Sigmoid colon (tissue), 7 donors: ENCODE measurements at places on chromosomes 3 and 15. TPM values are rescaled to one million over a fixed set of nuclear protein-coding genes. Genes with fewer than 3 reads are reported as not detected.

DNA sequence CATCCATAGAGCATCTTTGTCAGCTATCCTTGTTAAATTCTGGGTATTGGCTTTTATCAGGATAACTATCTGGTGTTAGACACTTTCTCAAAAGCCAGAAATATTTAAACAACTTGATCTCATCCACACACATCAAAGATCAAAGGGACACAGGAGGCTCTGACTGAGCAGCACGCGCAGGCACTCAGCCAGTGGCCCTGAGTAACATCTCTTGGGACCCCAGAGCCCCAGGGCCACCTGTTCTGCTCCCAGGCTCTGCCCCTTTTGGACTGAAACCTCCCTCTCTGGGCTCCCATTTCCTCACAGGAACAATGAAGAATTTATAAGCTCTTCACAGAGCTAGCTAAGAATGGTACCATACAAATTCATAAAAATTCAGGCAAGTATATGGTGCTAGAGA, 16.1 kb downstream of the ATP10A start:
- H3K4me3 ChIP-seq = no peak overlapping the region
- no peaks in the 10 kb centered on the region for H3K36me3 ChIP-seq
- no peak for DNase-seq

DNA sequence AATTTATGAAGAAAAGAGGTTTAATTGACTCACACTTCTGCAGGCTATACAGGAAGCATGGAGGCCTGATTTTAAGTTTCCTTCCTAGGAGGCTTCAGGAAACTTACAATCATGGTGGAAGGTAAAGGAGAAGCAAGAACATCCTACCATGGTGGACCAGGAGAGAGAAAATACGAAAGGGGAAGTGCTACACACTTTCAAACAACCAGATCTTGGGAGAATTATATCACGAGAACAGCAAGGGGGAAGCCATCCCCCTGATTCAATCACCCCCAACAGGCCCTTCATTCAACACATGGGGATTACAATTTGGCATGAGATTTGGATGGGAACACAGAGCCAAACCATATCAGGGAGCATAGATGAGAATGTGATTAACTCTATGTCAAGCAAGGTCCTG, 121.0 kb downstream of the MTHFS start:
- no peaks in the 10 kb centered on the region for H3K27me3 ChIP-seq
- H3K27ac ChIP-seq = no peak overlapping the region
- no peak for DNase-seq
- H3K4me1 ChIP-seq = no peaks in the 10 kb centered on the region
- no peak overlapping the region for H3K4me3 ChIP-seq
- H3K36me3 ChIP-seq = no peaks in the 10 kb centered on the region

The DPPA2 gene
- total RNA-seq = not detected

The GRAMD2A gene
- total RNA-seq = 0.28 TPM

DNA sequence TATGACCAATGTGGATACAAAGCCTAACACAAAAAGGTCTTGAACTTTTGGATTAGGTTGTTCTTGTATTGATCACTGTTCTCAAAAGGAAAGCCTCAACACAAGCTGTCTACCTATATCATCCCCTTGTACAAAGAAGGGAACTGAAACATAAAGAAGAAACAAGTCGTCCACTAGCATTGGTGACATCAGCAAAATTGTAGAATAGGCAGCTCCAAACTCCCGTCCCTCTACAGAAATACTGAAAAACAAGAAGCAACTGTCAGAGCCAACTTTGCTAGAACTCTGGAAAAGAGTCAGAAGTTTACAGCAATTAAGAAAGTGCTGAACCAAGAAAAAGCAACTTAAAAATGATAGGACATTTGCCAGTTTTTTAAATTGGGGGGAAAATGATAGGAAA, 7.5 kb upstream of the NR1I2 start:
- H3K27me3 ChIP-seq = no peaks in the 10 kb centered on the region
- no peak for DNase-seq
- no peak overlapping the region for H3K27ac ChIP-seq
- no peak overlapping the region for H3K4me3 ChIP-seq
- H3K4me1 ChIP-seq = no peaks in the 10 kb centered on the region
- H3K36me3 ChIP-seq = no peaks in the 10 kb centered on the region

The IL12A gene
- total RNA-seq = 3.9 TPM

The SLC24A1 gene
- 4.2 TPM for total RNA-seq

- DNase-seq = no peak
- H3K4me3 ChIP-seq = no peak overlapping the region
- no peaks in the 10 kb centered on the region for H3K27me3 ChIP-seq
- no peaks in the 10 kb centered on the region for H3K4me1 ChIP-seq
- H3K36me3 ChIP-seq = no peaks in the 10 kb centered on the region
These were observed 12.6 kb downstream of the PPARG start for GRCh38 chr3:12301513-12301912.

GRCh38 chr3:110248666-110249065, 823.0 kb upstream of the NECTIN3 start:
- H3K27me3 ChIP-seq = no peaks in the 10 kb centered on the region
- H3K4me1 ChIP-seq = no peaks in the 10 kb centered on the region
- no peak overlapping the region for H3K4me3 ChIP-seq
- no peak for DNase-seq
- H3K27ac ChIP-seq = no peak overlapping the region

The LCTL gene
- total RNA-seq = not detected

DNA sequence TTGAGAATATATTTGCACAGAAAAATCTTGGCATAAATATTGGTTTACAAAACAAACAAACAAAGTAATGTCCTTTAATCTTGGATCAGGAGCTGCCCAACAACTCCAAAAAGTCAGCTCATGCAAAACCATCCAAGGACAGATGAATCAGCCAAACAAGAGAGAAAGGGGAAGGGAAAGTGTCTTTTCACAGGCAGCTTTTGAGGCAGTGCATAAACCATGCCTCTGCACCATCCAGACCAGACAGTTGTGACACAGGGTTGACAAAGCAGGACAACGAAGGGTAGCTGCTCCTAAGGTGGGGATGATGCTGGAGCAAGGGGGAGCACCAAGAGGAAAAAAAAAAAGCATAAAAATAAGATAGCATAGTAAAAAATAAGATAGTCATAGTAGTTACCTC, 8.7 kb downstream of the CD86 start:
- no peaks in the 10 kb centered on the region for H3K36me3 ChIP-seq
- no peak overlapping the region for H3K27ac ChIP-seq
- no peaks in the 10 kb centered on the region for H3K4me1 ChIP-seq
- H3K27me3 ChIP-seq = no peaks in the 10 kb centered on the region
- DNase-seq = no peak

DNA sequence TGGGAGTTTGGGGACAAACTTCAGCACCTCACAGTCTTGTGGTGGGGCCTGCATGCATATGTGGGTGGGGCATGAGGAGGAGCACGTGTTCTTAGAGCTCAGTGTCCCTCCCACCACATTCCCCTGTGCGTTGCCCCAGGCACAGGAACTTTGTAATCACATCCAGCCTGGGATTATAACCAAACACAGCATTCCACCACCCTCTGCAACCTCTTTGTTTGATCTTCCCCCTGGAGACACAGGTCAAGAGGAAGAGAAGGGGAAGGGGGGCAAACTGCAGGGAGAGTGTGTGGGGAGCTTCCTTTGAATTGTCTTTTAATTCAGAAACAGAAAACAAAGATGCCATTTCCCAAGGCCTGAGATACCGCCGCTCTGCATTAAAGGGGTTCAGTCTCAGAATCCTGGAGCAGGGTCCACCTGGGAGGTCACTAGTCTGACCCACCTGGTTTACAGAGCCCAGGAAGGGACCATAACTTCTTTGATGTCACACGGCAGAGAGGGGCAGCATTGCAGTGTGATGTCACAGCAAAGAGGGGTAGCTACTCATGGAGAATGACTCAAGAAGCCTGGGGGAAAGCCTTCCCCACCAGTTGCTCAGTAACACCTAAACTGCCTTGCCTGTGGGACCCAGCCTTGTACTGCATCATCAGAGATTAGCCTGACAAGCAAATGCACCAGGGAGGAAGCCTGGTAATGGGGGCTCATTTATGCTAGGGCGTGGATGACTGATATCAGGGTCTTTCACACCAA, 106.3 kb upstream of the RNU6-1 start:
- H3K4me1 ChIP-seq = peaks cover 48% of the 10 kb centered on the region
- H3K27ac ChIP-seq = peak overlapping the region; percentile 55
- no peak overlapping the region for H3K4me3 ChIP-seq
- no peak for DNase-seq
- H3K27me3 ChIP-seq = no peaks in the 10 kb centered on the region
- no peaks in the 10 kb centered on the region for H3K36me3 ChIP-seq

- no peaks in the 10 kb centered on the region for H3K4me1 ChIP-seq
- H3K4me3 ChIP-seq = no peak overlapping the region
These were observed 117.9 kb upstream of the SMAD3 start for GRCh38 chr15:66947471-66947870.

DNA sequence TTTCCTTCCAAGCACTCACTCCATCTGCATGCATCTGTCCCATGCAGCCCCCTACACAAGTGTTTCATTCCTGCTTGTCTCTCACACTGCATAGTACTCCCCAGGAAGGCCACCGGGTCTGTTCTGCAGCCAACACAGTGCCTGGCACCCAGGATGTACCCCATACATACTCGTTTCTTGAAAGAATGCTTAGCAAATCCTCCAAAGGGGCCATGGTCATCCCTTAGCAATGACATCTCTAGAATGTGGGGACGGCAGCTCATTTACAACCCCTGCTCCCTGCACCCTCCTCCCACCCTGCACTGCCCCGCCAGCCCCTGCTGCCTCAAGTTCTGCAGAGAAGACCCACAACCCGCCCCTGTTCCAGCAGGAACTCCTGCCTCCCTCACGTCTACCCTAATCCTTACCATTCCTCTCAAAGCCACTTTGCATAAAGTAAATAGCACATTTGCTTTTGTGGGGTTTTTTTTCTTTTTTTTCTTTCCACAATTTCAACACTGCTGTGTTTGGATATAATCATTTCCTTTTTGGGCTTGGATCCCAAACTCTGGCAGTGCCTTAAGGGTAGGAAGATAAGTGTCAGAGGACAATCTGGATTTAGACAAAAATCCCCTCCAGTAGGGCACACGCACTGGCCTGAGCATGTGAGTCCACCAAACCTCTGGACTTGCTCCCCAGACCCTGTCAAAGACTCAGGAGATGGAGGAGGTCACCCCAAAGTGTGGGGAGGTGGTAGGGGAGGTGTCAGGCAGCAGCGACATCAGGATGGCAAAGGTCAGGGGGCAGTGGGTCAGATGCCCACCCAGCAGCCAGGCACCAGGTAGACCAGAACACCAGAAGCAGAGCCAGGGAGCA, 68.4 kb downstream of the MEGF11 start:
- no peak for DNase-seq
- no peaks in the 10 kb centered on the region for H3K4me1 ChIP-seq
- no peaks in the 10 kb centered on the region for H3K36me3 ChIP-seq

The LSAMP gene
- total RNA-seq = 22.9 TPM

GRCh38 chr15:36612063-36612788, 32.8 kb downstream of the CDIN1 start:
- no peaks in the 10 kb centered on the region for H3K27me3 ChIP-seq
- no peaks in the 10 kb centered on the region for H3K4me1 ChIP-seq
- DNase-seq = no peak
- no peak overlapping the region for H3K4me3 ChIP-seq

The GCNT3 gene
- 0.36 TPM for total RNA-seq

The ADCY5 gene
- total RNA-seq = 39.5 TPM

DNA sequence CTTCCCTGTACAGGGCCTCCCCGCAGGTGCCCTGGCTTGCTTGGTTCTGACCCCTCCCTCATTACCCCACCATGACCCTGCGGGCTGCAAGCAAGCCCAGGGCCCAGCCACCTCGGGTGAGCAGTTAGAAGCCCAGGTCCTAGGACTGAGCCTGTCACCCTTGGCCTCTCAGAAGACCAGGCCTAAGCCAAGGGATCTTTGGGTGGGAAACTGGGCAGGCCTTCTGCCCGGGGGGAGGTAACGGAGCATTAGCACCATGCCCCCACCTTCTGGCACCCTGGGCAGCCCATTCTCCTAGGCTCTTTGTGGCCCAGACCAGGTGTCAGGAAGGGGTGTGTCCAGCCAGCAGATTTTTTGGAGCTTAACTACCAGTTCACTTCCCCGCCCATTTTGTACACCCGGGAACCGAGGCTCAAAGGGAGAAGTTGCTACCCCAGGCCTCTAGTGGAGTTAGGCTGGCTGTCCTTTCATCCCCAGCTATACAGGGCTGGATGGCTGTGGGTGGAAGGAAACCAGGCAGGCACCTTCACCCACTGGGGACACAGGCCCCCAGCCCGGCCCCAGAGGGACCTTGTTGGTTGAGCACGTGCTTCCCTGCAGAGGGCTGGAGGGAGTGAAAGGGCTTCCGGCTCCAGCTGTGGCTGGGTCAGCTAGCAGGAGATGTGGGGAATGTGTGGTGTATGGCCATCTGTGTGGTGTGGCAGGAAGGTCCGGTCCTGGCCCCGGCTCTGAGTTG, 1.4 kb downstream of the CSK start:
- H3K27me3 ChIP-seq = no peaks in the 10 kb centered on the region
- no peak for DNase-seq
- H3K4me3 ChIP-seq = peak overlapping the region; percentile 48

GRCh38 chr3:154953538-154953937, 126.6 kb upstream of the MME start:
- no peaks in the 10 kb centered on the region for H3K27me3 ChIP-seq
- H3K4me1 ChIP-seq = no peaks in the 10 kb centered on the region
- no peak overlapping the region for H3K4me3 ChIP-seq
- H3K36me3 ChIP-seq = no peaks in the 10 kb centered on the region
- no peak overlapping the region for H3K27ac ChIP-seq
- no peak for DNase-seq

- no peak overlapping the region for H3K27ac ChIP-seq
- H3K4me1 ChIP-seq = no peaks in the 10 kb centered on the region
- H3K36me3 ChIP-seq = no peaks in the 10 kb centered on the region
- H3K4me3 ChIP-seq = no peak overlapping the region
These were observed 54.1 kb upstream of the TFRC start for GRCh38 chr3:196135693-196136639.

The HSPBAP1 gene
- 13.8 TPM for total RNA-seq

GRCh38 chr3:26838026-26838425, 215.5 kb downstream of the LRRC3B start:
- H3K27me3 ChIP-seq = no peaks in the 10 kb centered on the region
- no peaks in the 10 kb centered on the region for H3K36me3 ChIP-seq
- DNase-seq = no peak
- no peaks in the 10 kb centered on the region for H3K4me1 ChIP-seq
- H3K27ac ChIP-seq = no peak overlapping the region
